ENCODE measurements at places on chromosomes 5 and 9.

DNA sequence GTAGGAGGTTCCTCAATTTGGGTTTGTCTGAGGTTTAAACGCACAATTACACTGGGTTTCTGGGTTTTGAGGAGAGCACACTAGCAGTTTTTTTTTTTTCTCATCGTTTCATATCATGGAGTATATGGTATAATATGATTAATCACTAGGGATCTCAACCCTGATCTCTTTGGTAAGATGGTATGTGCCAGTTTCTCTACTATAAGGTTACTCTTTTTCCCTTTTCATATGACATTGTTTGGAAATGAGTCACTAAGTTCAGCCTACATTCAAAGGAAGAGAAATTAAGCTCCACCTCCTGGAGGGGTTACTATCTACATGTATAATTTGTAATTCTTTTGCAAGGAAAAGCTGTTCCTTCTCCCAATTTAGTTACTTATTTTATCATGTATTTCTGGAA, 35.2 kb downstream of the MTRR start:
- DNase-seq = no peak

- DNase-seq = no peak
These were observed 150.3 kb downstream of the AUH start for GRCh38 chr9:91211414-91211813.

- DNase-seq = no peak
These were observed 115.8 kb downstream of the BNC2 start for GRCh38 chr9:16754662-16755061.

DNA sequence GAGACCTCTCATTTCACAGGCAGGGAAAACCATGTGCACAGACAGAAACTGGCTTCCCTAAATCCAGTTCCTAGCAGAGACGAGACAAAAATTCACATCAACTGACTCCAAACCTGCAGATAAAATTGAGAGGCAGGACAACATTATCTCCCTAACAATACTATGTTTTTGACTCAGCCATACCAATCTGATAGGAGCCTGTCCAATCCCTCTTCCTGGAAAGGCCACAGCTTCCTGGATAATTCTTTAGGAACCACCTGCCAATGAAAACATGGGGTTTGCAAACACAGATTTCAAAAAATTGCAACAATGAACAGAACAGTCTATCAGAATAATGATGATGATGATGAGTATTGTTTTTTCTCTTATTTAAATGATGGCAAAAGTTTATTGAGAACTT, 22.4 kb downstream of the SH3TC2 start:
- DNase-seq = no peak

DNA sequence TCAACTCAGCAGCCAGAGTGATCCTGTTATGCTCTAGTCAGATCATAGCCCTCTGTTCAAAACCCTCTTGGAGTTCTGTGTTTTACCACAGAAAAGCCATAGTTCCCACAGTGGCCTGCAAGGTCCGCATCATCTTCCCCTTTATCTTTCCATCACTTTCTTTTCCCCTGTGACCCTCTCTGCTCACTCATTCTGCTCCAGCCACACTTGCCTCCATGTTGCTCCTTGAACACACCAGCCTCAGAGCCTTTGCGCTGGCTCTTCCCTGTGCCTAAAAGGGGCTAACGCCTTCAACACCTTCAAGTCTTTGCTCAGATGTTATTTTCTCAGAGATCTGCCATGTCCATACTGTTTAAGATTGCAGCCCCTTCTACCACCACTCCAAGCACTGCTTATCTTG, 26.3 kb downstream of the CSF2 start:
- DNase-seq = no peak
